ENCODE measurements at places on chromosomes 13 and 19.

GRCh38 chr13:79709471-79709870 is 228.5 kb downstream of the NDFIP2 start:
- no peak for DNase-seq

GRCh38 chr19:55801416-55801815 is 30.4 kb downstream of the NLRP11 start:
- no peak for DNase-seq

DNA sequence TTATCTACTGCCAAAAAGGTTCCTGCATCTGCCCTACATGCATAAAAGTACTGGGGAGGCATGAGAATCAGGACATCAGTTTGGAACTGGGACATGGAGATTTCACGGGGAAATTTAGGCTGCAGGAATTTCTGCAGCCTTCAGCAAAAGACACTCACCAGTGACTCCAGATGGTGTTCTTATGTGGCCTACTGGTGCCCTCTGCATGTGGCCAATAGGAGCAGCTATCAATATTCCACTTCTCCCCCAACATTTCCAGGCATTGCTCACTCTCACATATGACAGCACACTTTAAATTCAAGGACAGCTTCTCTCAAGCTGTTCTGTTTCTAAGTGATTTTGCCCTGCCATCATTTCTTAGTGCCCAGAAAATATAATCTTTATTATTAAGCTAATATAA is 570.5 kb upstream of the ARGLU1 start:
- no peak for DNase-seq

GRCh38 chr19:49567861-49568441 is 12.4 kb downstream of the NOSIP start:
- no peak for DNase-seq

DNA sequence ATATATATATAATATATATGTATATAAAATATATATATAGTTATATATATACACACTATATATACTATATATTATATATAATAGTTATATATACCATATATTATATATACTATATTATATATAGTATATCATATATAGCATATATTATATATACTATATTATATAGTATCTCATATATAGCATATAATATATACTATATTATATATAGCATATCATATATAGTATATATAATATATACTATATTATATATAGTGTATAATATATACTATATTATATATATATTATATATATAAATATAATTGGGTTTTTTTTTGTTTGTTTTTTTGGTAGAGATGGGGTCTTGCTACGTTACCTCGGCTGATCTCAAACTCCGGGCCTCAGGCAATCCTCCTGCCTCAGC is 11.6 kb upstream of the HNRNPL start:
- no peak for DNase-seq
